Omental fat pad (tissue), 4 donors: ENCODE measurements at places on chromosomes 3 and 15. TPM values are rescaled to one million over a fixed set of nuclear protein-coding genes. Genes with fewer than 3 reads are reported as not detected.

The KLHL25 gene
- total RNA-seq = 12.0 TPM

The KNG1 gene
- total RNA-seq = not detected

The GCNT3 gene
- total RNA-seq = not detected

The IL12A gene
- 2.4 TPM for total RNA-seq

The CPNE4 gene
- not detected for total RNA-seq

The SLC2A2 gene
- not detected for total RNA-seq

DNA sequence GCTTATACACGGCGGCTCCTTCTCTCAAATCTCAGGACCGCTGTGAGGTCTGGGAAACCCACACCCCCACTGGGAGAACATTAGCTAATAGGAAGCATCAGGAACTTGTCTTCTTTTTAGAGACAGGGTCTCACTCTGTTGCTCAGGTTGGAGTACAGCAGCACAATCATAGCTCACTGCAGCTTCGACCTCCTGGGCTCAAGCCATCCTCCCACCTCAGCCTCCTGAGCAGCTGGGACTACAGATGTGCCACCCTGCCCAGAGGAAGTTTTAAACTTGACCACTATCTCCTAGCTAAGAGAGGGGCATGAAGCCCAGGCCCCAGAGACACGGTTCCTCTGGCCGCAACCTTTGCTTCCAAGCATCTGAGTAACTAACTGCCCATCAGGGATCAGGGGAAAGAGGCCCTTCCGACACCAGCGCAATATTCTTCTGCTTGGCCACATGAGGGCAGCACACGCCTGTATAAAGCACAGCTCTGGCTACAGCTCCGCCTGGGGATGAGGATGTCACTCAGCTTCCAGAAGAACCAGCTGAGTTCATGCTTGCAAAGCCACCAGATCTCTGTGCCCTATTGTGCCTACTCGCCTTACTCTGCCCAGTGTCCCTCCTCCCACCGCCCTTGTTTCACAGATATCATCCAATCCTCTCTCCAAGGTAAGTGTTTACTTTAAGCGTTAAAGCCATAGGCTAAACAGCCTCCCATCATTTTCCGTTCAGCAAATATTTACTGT lies 57.6 kb upstream of the SLC6A11 start:
- DNase-seq = no peak

- no peak for DNase-seq
Measured at GRCh38 chr15:89656116-89656815, 999 bp upstream of the KIF7 start.

DNA sequence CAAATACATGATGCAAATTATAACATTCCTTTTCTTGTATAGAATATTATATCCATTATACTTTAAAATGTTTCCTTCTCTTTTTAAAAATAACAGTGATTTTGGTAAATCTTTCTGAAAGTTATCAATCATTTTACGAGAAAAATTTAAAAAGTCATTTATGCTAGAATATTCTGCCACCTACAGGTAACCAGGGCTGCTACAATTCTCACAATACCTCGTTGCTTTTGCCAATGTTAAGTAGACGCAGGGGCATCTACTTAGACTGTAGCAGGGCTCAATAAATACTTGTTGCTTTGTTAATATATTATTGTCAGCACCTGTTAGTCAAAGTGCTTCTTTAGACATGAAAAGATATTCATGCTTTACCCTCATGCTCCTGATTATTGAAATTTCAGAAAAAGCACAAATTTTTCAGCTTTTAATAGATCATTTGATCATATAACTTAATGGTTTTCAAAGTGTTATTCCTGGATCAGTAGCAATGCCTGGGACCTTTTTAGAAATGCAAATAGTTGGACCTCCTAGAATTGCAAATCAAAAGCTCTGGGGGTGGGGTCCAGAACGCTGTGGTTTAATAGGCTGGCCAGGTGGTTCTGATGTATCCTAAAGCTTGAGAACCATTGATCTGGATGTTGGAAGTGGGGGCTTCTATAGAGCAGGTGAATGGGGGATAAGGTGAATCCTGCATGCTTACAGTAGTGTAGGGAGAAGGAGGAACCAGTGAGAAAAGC lies 223.6 kb upstream of the PDZRN3 start:
- DNase-seq = no peak

DNA sequence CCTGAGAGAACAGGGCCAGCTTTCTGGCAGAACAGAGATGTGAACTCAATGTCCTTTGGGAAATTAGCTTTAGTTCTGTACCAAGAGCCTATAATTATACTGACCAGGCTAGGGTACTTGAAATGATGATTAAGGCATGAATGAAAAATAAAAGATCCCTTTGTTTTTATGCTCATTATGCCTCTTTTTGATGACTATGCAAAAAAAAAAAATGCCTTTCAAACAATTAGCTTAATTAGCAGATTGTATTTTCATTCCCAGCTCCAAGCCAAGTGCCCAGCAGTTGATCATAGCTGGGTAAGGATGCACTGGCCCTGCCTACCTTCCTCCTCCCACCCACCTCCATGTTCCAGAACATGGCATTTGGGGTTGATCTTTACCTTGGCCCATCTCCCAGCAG lies 56.8 kb downstream of the LYZL4 start:
- DNase-seq = no peak

DNA sequence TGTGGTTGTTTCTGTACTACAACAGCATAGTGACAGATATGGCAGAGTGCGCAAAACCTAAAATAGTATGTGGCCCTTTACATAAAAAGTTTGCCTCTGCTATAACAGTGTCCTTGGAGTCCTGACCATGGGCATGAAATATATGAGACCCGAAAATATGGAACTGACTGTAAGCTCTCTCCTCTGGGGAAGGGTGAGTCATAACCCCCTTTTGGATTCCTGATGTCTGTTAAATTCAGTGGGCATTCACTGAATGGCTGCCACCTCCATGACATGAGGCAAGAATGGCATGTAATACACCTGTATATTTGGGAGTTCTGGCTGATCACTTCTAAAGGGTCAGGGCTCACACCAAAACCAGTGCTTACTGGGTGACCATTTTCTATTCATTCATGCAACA lies 6.1 kb downstream of the TBC1D2B start:
- DNase-seq = no peak

- no peak for DNase-seq
Measured at GRCh38 chr3:100277255-100277800, 16.5 kb downstream of the TBC1D23 start.

GRCh38 chr15:53404930-53405493 lies 354.5 kb downstream of the WDR72 start:
- DNase-seq = no peak

GRCh38 chr3:135784557-135784956 lies 181.0 kb upstream of the PPP2R3A start:
- DNase-seq = no peak

DNA sequence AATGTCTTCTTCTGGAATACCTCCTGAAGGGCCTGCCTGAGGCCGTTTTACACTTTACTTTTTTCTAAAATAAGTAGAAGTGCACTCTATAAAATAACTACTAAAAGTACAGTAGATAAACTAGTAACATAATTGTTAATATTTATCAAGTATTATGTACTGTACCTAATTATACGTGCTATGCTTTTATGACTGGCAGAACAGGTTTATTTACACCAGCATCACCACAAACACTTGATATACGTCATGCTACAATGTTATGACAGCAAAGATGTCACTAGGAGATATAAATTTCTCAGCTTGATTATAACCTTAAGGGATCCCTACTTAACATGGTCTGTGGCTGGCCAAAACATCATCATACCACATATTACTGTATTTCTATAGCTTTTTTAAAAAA lies 29.4 kb downstream of the DLG1 start:
- no peak for DNase-seq

GRCh38 chr15:76206325-76206976 lies 104.8 kb downstream of the ETFA start:
- DNase-seq = no peak

- no peak for DNase-seq
Measured at GRCh38 chr15:92395098-92395635, 1.5 kb downstream of the ST8SIA2 start.

- DNase-seq = no peak
Measured at GRCh38 chr3:98457543-98457942, 5.5 kb upstream of the OR5K1 start.

DNA sequence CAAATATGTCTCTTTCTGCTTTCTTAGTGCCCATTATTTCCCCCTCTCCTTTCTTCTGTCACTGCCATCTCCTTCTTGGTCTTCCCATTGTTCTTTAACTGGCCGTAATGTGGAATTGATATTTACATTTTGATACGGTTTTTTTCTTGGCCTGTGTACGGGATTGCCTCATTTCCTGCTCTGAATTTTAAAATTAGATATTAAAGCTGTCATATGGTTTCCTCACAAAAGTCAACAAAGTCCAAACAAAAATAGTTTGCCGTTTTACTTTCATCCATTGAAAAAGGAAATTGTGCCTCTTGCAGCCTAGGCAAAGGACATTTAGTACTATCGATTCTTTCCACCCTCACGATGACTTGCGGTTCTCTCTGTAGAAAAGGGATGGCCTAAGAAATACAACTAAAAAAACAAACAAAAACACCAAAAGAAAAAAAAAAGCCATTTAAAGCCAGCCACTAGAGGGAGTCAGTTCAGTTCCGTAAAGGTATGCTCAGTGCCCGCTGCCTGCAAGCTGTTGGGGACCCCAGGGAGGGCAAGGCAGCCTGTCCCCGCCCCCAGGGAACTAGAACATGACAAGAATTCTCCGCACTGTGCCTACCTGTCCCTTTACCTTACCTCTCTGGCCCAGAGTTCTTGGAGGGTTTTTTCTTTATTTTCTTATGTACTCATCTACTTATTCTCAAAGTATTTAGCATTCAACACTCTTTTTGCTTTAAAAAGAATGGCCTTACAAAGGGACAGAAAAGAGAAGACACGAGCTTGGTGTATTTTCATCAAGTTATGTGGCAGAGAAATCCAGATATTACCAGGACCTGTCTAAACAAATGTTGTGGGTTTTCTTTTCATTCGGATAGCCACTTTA lies 30.0 kb upstream of the NR2E3 start:
- DNase-seq = no peak

- DNase-seq = no peak
Measured at GRCh38 chr3:4588466-4588865, 95.3 kb downstream of the ITPR1 start.

- no peak for DNase-seq
Measured at GRCh38 chr3:109257269-109257668, 59.0 kb downstream of the DPPA2 start.

- no peak for DNase-seq
Measured at GRCh38 chr3:47250309-47251060, 32.1 kb downstream of the KIF9 start.

- DNase-seq = no peak
Measured at GRCh38 chr3:41502023-41502422, 302.7 kb downstream of the CTNNB1 start.

- no peak for DNase-seq
Measured at GRCh38 chr3:188671971-188672370, 499.8 kb upstream of the TPRG1 start.
